ENCODE measurements at places on chromosomes 3 and 15.

DNA sequence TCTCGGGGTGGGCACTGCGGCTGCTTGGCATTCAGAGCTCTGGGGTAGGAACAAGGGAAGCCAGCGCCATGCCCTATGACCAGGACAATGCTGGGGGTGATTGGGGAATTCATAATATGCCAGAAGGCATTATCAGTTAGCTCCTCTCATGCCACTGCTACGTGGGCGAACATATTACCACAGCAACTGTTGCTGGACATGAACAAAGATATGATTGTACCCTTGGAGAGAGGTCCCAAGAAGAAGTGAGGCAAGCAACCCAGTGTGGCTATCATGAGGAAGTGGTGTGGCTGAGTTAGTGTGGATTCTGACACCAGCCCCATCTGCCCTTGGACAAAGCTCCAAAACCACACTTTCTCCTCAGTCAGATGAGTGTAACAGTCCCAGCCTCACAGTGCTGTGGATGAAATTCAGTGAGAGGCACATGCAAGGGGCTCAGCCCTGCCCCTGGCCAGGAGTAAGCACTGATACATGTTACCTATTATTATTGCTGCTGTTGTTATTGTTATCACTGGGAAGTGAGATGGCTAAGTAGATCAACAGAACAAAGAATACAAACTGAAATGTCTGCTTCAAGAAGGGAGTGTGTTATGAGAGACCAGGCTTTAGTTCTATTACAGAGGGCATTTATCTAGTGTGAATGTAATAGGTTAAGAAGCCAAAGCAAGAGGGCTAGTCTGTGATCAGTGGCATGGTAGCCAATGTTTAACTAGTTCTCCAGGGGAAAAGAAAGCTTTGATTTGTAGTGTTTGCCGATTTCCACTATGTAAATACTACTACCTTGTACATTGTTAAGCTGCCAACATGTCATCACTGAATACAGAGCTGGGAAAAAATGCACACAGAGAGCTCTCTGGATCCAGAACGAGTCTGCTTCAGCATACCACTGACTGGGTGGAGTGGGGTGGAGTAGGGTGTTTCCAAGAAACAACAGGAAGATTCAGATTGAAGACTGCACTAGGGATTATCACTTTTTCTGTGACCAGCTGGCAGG is 222.3 kb upstream of the EIF1B start:
- no peak for DNase-seq

GRCh38 chr15:27574541-27575054 is 524.5 kb downstream of the OCA2 start:
- no peak for DNase-seq

GRCh38 chr3:62211675-62212429 is 161.5 kb downstream of the FEZF2 start:
- DNase-seq = no peak

GRCh38 chr3:99543796-99544195 is 94.6 kb upstream of the COL8A1 start:
- DNase-seq = no peak

DNA sequence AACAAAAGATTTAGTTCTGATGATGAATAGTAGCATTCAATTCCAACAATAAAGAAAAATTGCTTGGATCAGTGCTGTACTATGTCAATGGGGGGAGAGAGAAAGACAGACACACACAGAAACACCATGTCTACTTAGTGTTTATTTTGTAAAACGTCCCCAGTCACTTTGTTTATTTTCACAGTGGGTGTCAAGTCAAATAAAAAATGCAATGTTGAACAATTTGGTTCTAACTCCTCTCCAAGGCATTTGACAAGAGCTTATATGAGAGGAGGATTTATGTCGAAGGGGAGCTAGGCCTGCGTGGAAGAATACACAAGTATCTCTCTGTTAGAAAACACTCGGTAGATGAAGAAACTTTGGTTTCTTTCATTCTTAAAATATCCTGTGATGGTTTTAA is 201.7 kb upstream of the SLC2A2 start:
- DNase-seq = no peak

GRCh38 chr15:85407421-85408269 is 27.2 kb downstream of the AKAP13 start:
- DNase-seq = peak; percentile 66

- DNase-seq = no peak
These were observed 126.8 kb upstream of the CLSTN2 start for GRCh38 chr3:139808201-139808600.

DNA sequence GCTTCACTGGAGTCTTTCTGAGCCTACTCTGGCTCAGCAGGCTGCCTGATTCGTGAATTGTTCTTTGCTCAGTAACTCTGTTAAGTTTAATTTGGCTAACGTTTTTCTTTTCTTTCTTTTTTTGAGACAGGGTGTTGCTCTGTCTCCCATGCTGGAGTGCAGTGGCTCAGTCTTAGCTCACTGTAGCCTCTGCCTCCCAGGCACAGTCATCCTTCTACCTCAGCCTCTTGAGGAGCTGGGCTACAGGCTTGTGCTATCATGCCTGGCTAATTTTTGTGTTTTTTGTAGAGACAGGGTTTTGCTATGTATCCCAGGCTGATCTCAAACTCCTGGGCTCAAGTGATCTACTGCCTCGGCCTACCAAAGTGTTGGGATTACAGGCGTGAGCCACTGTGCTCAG is 165.0 kb downstream of the PEX5L start:
- no peak for DNase-seq

DNA sequence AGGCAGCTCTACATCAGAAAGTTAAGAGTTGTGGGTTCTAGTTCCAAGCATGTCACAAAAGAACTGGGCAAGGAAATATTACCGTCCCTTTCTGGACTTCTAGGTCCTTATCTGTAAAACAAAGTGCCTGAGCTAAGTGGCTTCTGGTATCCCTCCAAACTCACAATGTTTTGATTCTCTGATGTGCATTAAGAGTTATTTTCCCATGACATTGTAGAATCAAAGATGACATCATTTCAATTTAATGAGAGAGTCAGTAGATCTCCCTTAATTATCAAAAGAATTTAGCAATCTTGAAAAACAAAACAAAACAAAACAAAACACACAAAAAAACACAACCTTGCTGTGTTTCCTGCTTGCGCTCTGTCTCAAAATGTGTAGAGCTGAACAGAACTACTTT is 88.7 kb downstream of the DUT start:
- no peak for DNase-seq

DNA sequence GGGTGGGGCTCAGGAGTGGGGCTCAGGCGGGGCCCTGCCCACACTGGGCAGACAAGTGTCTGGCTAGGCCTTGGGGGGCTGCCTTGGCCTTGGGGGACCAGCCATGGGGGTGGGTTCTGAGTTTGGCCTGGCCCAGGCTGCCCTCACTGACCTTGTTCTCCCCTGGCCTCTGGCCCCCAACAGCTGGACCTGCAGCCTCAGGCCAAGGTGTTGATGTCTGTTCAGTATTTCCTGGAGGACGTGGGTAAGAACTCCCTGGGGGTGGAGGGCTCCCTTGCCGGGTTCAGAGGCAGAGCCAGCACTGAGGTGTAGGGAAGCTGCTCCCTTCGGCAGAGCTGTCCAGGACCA is 20.0 kb downstream of the PRKCD start:
- no peak for DNase-seq

GRCh38 chr15:59531066-59531675 is 80.4 kb upstream of the GCNT3 start:
- no peak for DNase-seq

- DNase-seq = peak; percentile 33
These were observed 48.8 kb downstream of the EPHA6 start for GRCh38 chr3:96863129-96863740.

DNA sequence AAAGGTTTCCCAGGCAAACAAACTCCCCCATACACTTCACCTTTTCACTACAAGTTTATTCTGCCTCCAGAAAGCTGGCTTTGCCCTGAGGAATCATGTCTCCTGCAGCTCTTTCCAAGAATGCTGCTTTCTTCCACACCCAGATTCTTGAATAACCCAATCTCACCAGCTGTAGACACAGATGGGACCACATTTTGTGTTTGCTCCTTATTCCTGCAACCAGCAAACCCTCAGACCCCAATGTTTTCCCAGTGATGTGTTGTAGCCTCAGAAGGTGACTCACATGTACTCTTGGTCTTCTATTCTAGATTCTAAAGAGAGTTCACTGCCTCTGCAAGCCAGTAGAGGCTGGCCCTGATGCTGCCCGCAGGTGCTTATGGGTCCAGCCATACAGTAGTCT is 23.6 kb upstream of the TRIM59 start:
- no peak for DNase-seq

GRCh38 chr15:31027910-31028578 is 36.6 kb upstream of the MTMR10 start:
- DNase-seq = no peak

GRCh38 chr3:47228088-47228487 is 54.5 kb downstream of the KIF9 start:
- DNase-seq = no peak

GRCh38 chr3:43062040-43062563 is 43.8 kb downstream of the POMGNT2 start:
- no peak for DNase-seq

- no peak for DNase-seq
These were observed 246.5 kb downstream of the TBL1XR1 start for GRCh38 chr3:176950743-176951142.

- DNase-seq = no peak
These were observed 199.6 kb upstream of the GADL1 start for GRCh38 chr3:31094048-31094447.

DNA sequence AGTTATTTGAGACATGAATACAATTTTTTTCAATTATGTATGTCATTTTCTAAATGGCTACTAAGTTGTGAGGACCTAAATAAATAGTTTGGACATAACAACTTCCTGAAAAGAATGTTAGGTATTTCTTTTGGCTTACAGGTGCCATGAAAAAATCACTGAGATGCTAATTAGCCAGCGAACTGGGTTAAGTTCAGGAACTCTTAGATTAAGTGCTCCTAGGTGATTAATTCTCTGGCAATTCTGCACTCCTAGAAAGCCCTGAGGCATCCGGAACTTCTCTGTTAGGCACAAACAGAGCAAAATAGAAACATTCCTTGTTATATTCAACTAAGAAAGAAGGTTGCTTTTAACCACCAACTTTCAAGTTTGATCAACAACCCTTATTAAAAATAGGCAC is 192.3 kb downstream of the STAG1 start:
- no peak for DNase-seq

- peak; percentile 88 for DNase-seq
These were observed 16.7 kb upstream of the WNT7A start for GRCh38 chr3:13896473-13897154.

DNA sequence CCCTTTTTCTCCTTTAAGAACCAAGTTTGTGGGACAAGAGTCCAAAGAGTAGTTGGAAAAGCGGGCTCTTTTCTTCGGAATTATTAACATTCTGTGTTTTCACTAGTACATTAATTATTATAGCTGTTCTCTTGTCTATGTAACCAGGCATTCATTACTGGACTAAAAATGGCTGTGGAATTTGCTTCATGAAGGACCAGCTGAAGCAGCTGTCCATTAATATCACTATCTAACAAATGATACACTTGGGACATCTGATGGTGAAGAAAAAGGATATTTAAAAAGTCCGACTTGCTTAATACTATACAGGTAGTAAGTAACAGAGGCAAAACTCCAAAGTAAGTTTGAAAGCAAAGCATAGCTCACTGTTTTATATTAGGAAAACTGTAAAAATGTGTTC is 728.9 kb upstream of the DPPA4 start:
- DNase-seq = no peak

DNA sequence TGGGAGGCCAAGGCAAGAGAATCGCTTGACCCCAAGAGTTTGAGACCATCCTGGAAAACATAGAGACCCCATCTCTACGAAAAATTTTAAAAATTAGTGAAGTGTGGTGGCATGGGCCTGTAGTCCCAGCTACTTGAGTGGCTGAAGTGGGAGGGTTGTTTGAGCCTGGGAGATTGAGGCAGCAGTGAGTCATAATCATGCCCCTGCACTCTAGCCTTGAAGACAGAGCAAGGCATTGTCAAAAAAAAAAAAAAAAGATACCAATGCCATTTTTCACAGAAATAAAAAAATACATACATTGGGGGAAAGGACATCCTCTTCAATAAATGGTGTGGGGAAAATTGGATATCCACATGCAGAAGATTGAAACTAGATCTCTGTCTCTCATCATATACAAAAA is 74.6 kb downstream of the CERS3 start:
- DNase-seq = no peak

DNA sequence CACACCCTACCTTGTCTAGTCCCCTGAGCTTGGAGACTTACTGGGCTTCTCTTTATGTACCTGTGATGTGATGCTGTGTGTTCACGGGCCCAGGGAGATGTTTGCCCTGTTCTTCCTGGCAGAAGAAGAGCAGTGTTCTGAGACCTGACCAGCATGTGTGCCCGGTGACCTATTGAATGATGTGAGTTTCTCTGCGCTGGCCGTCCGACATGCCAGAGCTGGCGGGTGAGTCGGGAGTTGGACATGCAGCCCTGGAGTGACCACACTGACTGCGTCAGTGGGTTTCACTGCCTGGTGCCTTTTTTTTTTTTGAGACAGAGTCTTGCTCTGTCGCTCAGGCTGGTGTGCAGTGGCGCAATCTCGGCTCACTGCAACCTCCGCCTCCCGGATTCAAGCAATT is 42.3 kb downstream of the CGNL1 start:
- DNase-seq = no peak

GRCh38 chr15:59166166-59166565 is 40.5 kb upstream of the LDHAL6B start:
- DNase-seq = no peak

DNA sequence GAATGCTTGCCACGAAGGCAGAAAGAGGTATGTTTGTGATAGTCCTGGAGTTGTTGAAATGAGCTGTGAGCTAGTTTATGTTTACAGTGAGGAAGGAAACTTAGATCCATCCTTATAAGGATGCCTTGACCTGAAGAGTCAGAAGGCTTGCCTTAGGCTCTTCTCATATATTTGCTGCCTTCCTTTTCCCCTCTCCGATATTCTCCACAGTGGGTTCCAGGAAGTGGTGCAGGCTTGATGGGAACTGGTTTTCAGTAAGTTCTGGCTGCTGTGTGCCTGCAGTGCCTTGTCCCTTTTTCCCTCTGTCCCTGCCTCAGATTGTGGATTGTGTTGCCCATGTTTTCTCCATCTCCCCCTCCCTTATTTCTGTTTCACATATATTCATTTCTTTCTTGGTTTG is 287.3 kb upstream of the UBE2E1 start:
- no peak for DNase-seq

- no peak for DNase-seq
These were observed 6.4 kb upstream of the RARRES1 start for GRCh38 chr3:158738653-158739052.

DNA sequence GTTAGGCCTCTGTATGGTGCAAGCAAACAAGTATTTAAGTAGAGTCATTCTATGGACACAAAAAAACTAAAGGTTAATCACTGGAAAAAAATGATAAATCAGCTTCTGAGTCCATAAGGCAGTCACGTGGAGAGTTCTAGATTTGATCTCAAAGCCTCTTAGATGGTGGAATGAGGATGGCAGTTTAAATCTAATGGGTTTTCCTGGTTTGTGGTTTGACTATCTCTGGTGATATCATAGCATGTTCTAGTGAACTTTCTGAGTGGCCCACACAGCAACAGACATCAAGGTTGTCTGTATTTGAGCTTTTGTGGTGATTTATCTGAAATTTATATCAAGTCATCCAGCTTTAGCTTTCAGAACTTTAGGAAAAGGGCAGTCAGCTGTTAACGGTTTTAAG is 52.4 kb downstream of the ILDR1 start:
- DNase-seq = no peak
